ENCODE measurements at places on chromosomes 1 and 21.
A peak's percentile ranks its signal among the peaks of the same experiment; 100 is the strongest.

- peak; percentile 76 for DNase-seq
These were observed 24.1 kb downstream of the SLC26A9 start for GRCh38 chr1:205918955-205919746.

- no peak for DNase-seq
These were observed 19.1 kb downstream of the ARHGAP29 start for GRCh38 chr1:94218332-94218731.

- no peak for DNase-seq
These were observed 11.3 kb downstream of the CCDC190 start for GRCh38 chr1:162849711-162850110.

GRCh38 chr1:109705411-109705810 is 6.6 kb upstream of the GSTM5 start:
- DNase-seq, result no peak

DNA sequence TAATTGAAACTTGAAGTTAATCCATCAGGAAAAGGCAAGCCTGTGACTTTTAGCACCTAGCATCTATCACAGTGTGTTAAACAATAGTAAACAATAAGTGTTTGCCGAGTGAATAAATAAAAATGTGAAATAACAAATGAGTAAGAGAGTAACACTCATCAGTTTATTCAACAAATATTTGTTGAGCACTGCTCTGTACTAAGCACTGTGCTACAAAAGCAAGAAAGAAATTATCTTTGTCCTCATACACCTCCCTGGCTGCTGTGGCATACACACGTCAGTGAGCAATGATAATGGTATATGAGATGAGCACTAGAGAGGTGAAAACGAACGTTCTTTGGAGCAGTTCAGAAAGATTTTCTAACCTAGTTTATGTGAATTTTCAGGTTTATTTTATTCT is 295.0 kb upstream of the LRRC7 start:
- no peak for DNase-seq

DNA sequence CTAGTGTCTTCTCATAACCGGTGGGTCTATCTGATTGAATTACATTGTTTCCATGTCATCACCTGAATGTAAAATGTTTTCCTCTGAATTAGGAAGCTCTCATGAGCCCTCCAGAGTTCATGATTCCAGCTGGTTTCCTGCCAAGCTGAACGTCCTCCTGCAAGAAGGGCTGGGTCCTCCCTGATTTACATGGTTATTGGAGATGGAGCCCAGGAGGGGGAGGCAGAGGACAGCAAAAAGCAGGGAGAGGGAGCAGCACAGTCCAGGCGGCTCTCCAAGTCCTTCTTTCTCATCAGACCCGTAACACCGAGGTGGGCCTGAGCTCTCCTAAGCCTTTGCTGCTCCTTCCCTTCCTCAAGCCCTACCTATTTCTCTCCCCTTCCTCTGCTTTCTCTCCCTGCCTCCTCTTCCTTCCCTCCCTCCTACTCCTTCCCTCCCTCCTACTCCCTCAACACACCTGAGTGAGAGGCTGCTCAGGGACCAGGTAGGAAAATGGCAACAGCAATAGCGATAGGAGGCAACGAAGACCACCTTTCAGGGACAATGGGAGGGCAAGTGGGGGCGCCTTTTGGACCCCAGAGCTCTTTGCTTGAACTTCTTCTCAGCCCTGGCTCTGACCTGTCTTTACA is 265.9 kb downstream of the PRDM2 start:
- DNase-seq, result peak; percentile 2

GRCh38 chr1:216793973-216794372 is 70.7 kb upstream of the ESRRG start:
- no peak for DNase-seq

DNA sequence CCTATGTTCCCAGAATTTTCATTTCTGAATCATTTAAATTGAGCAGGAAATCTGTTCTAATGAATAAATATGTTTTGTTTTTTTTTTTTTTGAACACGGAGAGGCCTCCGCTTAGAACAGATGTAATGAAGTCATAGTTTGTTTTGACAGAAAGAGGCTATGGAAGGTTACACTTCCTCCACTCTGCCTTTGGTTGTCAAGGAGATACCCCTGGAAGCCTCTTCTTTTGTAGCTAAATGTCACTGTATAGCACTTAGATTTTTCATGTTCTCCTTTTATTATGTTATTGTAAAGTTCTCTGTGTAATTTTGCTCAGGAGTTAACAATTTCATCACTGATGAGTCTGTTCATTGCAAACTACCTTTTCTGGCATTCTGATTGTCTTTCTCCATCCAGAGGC is 22.7 kb upstream of the GNG12 start:
- DNase-seq, result peak; percentile 34

DNA sequence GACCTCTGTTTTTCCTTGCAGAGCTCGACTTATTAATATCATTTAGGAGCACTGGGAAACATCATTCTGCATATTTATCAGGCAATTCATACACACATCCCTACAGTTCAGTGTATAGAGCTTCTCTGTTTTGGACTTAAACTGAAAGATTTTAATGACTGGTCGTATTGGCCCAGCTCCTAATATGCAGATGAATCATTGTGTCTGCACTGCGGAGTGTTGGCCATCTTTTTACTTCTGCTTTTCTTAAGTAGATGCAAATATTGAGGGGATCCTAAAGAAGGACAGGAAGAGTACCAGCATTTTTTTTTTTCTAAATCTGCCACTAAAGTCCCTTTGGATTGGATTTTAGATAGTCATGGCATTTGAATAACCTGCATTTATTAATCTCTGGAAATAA is 154.8 kb downstream of the BACH1 start:
- DNase-seq, result no peak

- no peak for DNase-seq
These were observed 125.5 kb upstream of the IRF2BP2 start for GRCh38 chr1:234735476-234735875.

DNA sequence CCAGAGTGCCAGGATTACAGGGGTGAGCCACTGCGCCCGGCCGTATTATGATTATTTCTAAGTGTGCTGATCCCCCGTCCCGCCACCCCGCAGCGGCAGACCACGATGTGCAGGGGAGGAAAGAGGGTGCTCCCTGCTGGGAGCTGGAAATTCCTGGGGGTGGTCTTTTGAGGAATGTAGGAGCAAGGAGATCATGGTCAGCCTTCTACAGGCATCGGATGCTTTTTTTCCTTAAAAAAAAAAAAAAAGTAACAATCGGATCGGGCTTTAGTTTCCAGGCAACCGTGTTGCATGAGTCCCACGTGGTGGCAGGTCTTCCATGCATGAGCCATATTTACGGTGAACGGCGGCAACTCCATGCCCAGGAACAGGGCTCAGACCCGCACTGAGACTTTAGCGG is 74.2 kb upstream of the COX20 start:
- DNase-seq, result no peak

- peak; percentile 68 for DNase-seq
These were observed 20.8 kb upstream of the RLF start for GRCh38 chr1:40140211-40140973.

DNA sequence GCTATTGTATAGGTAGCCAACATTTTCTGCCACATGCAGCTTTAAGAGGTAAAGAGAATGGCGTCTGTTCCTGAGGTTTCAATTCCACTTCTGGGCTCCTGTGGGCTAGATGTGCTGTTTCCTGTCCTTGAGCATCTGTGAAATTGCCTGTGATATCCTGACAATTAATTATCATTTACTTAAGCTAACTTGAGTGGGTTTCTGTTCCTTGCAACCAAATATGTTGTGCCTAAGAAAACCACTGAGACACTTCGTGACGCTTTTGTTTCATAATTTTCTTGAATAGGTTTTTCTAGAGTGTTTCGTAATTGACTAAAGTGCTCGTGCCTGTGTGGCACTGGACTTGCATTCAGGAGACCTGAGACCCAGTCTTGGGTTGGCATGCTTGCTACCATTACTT is 127.3 kb upstream of the POU3F1 start:
- no peak for DNase-seq

GRCh38 chr1:89842567-89843272 is 21.9 kb downstream of the LRRC8D start:
- peak; percentile 79 for DNase-seq

- DNase-seq, result no peak
These were observed 30.5 kb downstream of the EPHB2 start for GRCh38 chr1:22741118-22741517.

GRCh38 chr1:156591432-156592157 is at the start of gene NAXE:
Gene NAXE (plus strand): TSS chr1:156591776. CDS start chr1:156591805, 29 bp downstream.
- DNase-seq, result peak; percentile 65

GRCh38 chr1:93304716-93305138 is 41.0 kb upstream of the DR1 start:
- DNase-seq, result peak; percentile 84

- peak; percentile 22 for DNase-seq
These were observed at the start of gene TBX19 for GRCh38 chr1:168280296-168280927. Gene TBX19 (plus strand): TSS chr1:168280877. CDS start chr1:168281091, 214 bp downstream.

DNA sequence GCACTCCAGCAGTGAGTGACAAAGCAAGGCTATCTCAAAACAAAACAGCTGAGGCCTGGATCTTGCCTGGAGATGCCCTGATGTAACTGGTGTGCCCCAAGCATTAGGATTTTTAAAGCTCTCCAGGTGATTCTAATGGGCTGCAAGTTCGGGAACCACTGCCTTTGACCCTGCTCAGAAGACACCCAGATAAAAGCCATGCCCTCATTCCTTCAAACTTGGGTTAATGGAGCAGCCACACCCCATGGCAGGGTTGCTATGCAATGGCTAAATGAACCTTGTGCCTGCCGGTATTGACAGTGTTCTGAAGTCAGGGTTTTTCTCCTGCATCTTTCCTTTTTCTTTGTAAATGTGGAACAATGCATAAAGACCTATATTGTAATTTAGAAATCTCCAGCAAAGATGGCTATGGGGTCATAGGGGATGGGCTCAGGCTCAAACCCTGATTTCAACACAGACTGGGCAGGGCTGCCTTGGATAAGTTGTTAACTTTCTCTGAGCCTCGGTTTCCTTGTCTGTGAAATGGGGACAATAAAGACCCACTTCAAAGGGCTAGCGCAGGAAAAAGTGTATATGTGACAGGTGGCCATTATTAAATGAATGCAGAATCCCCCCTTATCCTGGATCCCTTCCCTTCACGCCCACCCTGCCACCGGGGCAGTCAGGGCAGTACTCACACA is 453 bp downstream of the TFF3 start:
- no peak for DNase-seq

DNA sequence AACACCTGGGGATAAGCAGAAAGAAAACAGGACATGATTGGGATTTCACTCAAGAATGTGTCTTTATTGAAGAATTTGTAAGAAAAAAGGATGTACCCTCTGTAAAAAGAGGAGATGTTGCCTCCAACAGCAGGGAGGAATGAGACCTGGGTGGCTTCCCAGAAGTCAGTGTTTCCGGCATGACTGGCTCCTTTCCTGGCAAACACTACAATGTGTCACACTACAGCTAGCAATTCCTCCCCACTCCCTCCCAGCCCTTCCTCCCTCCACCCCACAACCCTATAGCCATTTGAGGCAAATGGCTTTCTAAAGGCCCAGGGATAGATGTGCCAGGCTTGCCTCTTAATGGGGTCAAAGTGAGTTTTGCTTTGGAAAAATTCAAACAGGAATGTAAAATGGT is 11.5 kb upstream of the COL8A2 start:
- DNase-seq, result peak; percentile 30

DNA sequence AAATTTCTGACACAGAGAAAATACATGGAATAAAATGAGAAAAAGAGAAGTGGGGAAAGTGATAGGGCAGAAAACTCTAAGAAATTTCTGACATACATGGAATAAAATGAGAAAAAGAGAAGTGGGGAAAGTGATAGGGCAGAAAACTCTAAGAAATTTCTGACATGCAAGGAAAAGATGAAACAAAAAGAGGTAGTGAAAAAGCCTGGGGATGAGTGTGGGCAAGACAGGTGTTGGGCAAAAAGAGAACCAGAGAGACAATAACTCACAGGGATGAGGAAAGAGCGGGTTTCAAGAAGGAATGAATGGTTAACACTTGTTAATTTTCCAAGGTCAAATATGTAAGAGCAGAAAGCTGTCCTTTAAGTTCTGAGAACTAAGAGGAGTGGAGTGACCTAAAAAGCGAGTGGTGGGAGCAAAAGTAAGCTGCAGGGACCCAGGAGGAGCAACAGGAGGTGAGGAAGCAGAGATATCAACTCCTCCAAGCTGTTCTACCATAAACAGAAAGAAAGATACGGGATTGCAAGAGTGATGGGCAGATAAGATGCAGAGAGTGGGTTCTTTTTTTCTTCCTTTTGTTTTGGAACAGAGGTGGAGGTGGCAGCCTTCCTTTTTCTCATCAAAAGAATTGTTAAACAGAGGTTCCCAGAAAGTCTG is 29.9 kb upstream of the EXO1 start:
- no peak for DNase-seq

GRCh38 chr1:40930174-40930964 is 49.1 kb upstream of the CTPS1 start:
- no peak for DNase-seq

DNA sequence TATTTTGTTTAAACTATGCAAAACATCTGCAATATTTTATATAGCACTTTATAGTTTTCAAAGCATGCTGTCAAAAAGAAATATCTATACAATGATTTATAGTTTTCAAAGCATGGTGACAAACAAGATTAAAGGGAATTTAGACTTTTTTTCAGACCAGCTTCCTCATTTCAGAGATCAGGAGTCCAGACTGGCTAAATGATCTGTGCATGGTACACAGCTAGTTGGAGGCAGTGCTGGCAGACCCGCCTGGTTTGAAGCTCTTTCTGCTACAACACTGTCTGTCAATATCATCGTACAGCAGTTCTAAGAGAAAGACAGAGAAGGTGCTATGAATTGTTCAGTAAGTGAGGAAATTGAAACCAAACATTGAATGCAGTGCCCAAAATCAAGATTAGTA is 479.0 kb downstream of the PTBP2 start:
- DNase-seq, result no peak

DNA sequence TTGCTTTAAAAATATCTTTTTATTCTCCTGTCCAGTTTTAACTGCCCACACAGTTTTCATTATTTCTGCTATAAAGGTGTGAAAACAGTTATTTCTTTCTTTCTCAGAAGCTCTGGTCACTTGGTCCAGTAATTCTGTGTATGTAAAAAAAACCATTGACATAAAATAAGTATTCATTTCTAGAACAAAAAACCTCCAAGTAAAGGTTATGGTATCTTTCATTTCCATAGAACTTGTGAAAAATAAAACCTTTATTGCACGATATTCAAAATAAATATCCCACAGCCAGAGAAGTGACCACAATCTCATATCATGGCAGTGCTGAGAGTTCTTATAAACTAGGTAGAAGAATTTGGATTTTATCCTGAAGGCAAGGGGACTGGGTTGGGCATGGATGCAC is 96.9 kb upstream of the TNFSF4 start:
- DNase-seq, result no peak

GRCh38 chr21:39812983-39813382 is 54.3 kb upstream of the PCP4 start:
- no peak for DNase-seq

- DNase-seq, result no peak
These were observed 247.0 kb downstream of the DNM3 start for GRCh38 chr1:172088256-172088655.
